ENCODE measurements at places on chromosomes 1 and 21.

DNA sequence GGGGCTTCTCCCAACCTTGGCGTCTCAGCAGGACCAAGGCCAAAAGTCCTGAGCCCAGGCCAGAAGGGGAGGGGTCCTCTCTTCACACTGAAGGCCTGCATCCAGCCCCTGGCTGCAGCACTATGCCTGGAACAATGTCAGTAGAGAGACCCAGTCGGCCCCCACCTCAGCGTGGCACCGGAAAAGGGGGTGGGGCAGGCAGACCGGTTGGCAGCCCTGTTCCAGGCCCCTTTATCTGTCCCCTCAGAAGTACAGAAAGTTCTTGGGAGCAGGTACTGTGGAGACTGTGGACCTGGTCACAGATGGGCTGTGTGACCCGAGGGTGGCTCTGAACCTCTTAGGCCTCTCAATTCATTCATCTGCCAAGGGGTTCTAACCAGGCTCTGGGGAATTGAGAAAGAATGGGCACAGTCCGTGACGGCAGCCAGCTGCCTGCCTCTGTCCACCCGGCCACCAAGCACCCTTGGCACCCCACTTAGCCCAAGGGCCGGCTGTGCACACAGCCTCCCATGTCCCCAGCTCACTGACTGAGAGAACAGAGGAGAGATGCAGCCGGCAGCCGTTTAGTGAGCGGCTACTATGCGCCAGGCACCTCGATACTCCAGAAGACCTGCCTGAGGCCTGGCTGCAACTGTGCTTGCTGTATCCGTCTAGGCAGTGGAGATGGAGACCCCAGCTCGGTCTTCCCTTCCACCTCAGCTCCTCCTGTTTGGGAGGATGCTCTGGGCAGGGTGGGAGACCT, 23.9 kb downstream of the RUNX3 start:
- peak; percentile 30 for DNase-seq

DNA sequence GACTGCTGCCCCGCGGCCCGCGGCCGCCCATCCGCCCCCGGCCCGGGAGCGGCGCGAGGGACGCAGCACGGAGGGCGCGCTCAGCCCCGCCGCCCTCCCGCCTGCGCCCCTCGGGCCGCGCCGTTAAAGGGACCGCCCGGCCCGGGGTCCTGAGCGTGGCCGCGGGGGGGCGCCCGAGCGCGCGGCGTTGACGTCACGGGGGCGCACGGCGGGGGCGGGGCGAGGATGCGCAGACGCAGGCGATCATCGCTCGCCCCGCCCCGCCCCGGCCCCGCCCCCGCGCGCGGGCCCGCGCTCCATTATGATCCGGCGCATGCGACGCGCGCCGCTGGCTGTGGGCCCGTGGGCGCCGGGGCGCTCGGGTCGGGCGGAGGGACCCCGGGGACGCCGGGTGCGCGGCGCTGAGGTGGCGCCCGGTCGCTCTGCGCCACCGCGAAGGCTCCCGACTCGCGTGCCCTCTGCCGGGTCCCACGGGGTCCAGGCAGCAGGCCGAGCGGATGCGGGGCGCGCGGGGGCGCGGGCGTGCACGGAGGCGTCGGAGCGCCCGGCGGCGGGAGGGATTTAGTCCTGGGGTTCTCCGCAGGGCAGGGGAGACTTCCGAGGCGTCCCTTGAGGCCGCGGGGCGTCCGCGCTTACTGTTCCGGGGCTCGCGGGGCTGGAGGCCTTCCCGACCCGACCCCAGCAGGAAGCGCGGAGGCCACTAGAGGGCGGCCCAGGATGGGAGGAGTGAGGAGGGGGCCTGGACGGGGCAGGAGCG, at the start of gene DVL1:
TSS of gene DVL1 (minus strand) at position 163 of the 757 bp plus-strand sequence. CDS start 353 bp downstream, outside the sequence.
- DNase-seq = peak; percentile 82

DNA sequence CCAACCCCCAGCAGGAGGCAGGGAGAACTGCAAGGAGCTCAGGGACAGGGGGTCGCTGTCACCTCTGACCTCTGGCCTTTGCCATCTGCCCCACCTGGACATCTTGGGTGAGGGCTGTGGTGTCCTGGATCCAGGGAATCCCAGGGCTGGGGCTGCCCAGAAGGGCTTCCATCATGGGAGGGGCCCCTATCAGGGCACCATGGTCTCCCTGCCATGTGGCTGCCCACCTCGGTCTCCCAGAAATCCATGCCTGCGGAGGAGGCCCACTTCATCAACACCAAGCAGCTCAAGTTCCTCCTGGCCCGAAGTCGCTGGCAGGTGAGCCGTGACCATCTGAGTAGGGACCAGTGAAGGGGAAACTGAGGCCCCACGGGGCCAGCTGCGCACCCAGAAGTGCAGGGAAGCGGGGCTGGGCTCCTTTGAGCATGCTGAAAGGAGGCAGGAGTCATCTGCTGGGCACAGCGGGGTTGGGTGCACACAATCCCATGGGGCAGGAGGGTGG, 36.1 kb downstream of the TRIM11 start:
- no peak for DNase-seq

GRCh38 chr1:3456964-3457909, 2.8 kb downstream of the ARHGEF16 start:
- DNase-seq = no peak

DNA sequence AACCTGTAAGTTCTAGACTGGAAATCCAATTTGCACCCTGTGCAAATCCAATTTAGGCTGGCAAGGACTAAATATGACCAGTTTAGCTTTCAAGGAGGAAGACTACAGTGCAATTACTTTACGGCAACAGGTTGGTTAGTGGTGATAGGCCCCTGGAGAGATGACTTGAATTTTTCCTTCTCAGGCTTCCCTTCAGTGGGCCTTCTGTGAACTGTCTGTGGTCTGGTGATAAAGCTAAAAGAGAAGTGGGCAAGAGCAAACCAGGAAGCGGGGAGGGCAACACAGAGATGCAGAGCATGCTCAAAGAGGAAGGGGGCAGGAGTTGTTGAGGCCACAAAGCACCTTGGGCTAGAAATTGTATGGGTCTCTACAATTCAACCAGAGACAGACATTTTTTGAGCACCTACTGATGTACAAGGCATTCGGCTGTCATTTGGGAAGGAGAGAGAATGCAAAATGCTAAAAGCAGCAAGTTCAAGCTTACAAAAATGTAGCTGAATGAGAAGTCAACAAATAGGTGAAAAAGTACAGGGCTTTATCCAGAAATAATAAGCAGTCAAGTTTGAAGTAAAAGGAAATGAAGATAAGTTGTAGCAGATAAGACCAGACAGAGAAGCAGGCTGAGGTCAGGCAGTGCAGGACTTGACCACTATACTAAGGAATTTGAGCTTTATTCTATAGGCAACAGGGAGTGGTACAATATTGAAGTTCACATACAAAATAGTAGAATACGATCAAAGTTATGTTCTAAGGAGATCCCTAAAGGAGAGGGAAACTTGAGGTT, 23.9 kb downstream of the INPP5B start:
- no peak for DNase-seq

GRCh38 chr1:23810818-23811540, 10.4 kb upstream of the GALE start:
- DNase-seq = peak; percentile 69

DNA sequence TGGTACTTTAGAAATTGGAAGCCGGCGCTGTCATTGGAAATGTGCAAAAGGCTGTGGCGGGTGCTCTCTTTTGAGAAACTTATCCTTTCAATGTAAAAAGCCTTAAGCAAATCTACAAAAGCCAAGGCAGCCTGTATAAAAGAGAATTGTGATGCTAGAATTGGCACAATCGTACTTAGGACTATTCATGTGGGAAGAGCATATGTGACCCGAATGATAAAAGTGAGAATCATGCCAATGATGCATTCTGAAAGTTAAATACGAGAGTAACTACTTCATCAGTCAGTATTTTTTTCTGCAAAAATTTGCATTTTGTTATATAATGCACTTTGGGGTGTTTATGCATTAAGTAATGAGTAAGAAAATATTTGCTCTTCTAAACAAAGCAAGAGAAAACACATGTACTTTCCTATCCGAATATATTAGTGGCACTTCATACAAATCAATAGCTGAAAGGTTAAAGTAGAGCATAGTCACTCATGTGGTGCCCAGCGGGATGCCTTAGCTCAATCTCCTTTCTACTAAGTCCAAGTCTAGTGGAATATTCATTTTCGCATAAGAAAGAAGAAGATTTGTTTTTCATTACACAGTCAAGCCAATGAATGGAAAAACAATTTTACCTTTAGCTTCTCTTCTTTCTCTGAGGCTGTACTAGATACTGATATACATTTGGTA, 1256.6 kb upstream of the B3GALT2 start:
- no peak for DNase-seq

DNA sequence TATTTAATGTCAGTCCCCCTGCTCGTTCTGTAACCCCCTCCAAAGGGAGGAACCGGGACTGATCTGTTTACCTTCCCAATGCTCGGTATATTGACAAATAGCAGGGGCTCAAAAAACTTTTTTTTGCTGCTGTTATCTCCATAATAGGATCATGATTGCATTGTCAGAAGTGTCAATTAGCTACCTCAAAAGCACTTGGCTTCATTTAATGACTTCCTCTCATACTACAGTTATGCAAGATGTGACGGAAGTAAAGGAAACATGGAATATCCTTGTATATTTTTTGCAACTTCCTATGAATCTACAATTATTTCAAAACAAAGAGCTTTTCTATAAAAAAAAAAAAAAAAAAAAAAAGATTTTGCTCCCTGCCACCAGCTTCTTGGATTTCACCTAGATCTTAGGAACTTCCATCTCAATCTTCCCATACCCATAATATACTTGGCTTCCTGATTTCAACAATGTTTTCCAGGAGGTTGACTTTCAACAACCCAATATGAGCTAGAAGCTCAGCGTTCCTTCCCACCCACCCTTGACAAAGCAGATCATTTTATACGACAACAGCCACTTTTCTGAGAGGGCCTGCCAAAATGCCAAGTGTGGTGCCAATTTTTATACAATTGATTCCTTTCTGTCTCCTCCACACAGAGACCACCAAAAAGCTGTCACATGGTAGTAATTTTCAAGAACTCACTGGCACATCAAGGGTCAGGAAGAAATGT, 71.7 kb downstream of the SETD4 start:
- no peak for DNase-seq

DNA sequence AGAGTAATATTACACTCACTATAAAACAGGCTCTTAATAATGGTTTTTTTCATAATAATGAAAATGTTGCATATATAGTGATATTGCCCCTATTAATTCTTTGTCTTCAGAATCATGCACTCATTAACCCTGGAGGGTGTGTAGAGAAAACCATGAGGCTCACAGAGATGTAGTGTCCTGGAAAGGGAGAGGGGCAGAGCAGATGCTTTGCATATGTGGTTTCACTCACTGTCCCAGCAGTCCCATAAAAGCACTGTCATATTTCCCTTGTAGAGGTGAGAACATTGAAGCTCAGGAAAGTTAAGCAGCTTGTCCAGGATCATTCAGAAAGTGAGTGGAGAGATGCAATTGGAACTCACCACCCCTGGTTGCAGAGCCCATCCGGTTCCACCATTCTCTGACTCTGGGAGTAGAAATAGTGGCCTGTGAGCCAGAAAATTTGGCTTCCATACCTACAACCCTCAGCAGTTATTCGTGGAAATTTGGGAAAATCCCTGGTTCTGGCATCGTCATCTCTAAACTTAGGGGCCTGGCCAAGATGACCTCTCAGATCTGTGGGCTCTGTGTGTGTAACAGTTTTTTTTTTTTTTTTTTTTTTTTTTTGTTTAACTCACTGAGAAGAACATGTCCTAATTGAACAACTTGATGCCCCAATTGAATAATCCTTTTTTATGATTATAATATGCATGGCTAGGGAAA, 86.4 kb downstream of the RGL1 start:
- DNase-seq = no peak

DNA sequence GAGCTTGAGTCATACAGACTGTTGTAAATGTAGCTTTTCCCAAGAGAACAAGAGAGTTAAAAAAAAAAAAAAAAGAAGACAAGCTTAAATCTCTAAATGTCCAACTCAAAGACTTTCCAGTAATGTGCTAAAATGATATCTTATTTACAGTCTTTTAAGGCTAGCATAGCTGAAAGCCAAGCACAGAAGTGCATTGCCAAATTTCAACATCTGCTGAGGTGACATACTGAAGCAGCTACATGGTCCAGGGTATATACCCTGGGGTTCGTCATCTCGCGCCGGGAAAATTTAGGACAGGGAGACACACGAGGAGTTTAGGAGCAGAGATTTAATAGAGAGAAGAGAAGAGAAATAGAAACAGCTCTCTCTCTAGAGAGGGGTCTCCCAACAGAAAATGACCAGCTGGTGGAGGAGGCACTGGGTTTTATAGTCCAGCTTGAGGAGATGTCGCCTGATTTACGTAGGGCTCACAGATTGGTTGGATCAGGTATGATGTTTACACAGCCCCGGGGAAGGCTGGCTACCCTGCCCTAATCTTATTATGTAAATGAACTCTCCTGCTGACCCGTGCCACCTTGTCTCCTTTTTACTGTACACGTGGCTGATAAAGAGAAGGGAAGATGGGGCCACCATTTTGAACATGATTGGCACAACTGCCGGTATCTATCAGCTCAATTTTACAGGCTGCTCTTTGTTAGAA, 172.7 kb downstream of the TRIM33 start:
- DNase-seq = no peak

Measured in activated T-cell treated with anti-CD3 and anti-CD28 coated beads, Interleukin-2, amount 50 U/mL, for 24 hours (primary cell).